ENCODE measurements at places on chromosomes 4 and X.

GRCh38 chr4:147981305-147981704, 249.4 kb downstream of the ARHGAP10 start:
- DNase-seq: no peak

- no peak for DNase-seq
Observed at GRCh38 chrX:68490644-68491043, 8.2 kb upstream of the YIPF6 start.

- DNase-seq: no peak
Observed at GRCh38 chrX:16310326-16310725, 143.0 kb downstream of the MAGEB17 start.

- DNase-seq: no peak
Observed at GRCh38 chr4:25939330-25939729, 25.3 kb downstream of the SMIM20 start.

GRCh38 chr4:185219551-185220344, 10.3 kb downstream of the SNX25 start:
- DNase-seq: no peak

DNA sequence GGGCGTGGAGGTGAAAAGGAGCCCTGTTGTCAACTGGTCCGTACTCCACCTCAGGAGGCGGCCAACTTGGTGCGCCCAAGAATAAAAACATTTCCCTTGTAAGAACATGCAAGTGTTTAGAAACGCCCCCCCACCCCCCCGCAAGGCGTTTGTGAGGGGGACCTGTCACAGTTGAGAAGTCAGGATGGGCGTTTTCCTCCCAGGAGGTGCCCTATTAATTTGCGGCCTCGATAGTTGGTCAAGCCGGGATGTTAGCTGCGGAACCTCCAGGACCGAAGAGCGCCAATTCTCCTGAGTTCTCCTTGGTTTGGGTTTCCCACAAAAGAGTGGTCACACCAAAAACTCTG, 651 bp upstream of the SAP30 start:
- no peak for DNase-seq

GRCh38 chrX:149124526-149125108, 380.5 kb downstream of the IDS start:
- DNase-seq: no peak

DNA sequence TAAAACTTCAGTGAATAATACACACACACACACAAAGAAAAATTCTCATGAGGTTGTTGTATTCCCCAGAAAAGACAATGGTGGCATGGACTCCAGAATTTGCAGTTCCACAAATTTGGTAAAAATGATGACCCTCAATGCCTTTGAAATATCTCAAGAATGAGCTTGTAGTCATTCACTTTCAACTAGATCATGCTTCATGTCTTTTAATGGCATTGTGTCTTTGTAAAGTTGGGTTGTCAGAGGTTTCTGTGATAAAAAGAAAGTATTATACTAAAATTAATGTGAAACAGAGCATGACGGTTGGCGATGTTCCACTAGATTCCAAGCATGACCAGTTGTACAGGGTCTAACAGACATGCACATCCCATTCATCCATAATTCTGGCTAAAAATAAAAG, 685.0 kb upstream of the FRG1 start:
- DNase-seq: no peak

DNA sequence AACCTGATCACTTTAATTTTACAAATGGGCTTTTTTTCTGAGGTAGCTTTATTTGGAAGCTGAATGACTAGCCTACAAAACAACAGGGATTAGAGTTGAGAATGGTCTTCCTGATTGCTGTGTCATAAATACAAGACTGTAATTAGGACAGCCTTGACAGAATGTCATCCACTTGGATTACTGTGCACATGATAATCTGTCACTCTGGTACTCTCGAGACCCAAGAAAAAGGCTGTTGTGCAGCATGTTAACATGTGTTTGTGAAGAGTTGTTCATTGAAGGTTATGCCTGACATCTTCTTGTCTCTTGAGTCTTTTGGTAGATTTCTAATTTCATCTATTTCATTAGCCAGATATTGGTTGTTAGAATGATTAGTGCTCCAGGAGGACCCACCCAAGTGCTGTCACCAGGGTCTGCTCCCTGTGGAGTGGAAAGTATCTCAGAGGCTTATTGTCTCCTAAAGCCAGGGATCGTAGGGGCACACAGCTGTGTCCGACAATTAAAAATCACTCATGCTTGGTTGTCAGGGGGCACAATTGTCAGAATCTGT, 212.2 kb upstream of the GPRIN3 start:
- no peak for DNase-seq

GRCh38 chrX:107691024-107691448, 62.7 kb downstream of the PRPS1 start:
- no peak for DNase-seq

- no peak for DNase-seq
Observed at GRCh38 chrX:1334854-1335253, 1.7 kb upstream of the IL3RA start.

- DNase-seq: no peak
Observed at GRCh38 chrX:140948827-140949226, 53.6 kb upstream of the SPANXB1 start.

- DNase-seq: peak; percentile 47
Observed at GRCh38 chr4:143514497-143514896, 995 bp downstream of the SMARCA5 start.

GRCh38 chr4:118718511-118719170, 33.4 kb downstream of the METTL14 start:
- no peak for DNase-seq

- DNase-seq: no peak
Observed at GRCh38 chr4:56129431-56129861, 180.7 kb downstream of the CEP135 start.

- no peak for DNase-seq
Observed at GRCh38 chr4:69322055-69322454, 41.8 kb downstream of the UGT2B28 start.

GRCh38 chr4:70158576-70158975, 4.5 kb downstream of the PRR27 start:
- no peak for DNase-seq

DNA sequence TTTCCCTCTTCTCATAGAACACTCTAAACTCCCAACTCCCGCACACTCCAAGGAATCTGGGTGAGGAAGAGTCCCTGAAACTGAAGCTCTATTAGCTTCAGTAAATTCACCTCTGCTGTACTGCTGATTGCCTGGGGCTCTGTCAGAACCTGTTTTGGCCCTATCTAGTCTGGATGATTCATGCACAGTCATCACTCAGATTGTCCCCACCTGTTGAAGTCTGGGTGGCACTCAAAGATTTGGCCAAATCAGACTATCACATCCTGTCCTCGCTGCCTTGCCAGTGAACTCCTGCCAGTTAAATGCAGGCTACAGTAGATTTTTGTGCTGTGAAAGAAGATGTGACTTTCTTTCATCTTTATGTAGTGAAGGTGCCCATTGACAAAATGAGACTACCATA, 63.5 kb upstream of the EMCN start:
- peak; percentile 80 for DNase-seq

DNA sequence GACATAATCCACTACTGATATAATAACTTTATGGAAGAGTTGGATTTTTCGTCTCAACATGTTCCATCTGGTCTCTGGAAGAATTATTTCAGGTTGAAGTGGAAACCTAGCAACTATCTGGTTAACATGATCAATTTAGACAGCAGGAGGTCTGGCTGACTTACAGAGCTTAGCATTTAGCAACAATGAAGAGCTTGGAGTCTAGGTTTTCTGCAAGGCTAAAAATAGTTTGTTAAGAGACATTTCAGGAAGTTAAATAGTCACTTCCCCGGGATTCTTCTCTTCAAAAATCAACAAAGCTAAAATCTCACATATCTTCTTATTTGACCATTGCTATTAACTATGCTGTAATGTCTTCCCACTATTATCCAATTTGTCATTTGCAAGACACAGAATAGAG, 418.6 kb upstream of the DIPK2B start:
- DNase-seq: no peak

DNA sequence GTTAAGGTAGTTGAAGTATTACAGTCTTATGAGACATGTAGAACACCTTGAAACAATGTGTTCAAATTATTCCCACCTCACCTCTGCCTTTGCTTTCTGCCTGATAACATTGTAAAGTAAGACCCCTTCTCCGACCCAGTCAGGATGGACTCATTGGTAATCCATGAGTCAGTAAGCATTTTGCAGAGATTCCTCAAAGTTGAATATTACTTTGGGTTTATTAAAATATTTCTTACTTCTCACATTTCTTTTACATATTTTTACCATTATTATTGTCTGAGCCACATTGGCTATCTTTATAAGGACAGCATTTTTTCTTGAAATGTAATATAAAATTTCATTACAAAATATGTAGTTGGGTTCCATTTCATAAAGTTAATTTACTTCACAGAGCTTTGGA, 201.6 kb downstream of the BMPR1B start:
- DNase-seq: no peak

DNA sequence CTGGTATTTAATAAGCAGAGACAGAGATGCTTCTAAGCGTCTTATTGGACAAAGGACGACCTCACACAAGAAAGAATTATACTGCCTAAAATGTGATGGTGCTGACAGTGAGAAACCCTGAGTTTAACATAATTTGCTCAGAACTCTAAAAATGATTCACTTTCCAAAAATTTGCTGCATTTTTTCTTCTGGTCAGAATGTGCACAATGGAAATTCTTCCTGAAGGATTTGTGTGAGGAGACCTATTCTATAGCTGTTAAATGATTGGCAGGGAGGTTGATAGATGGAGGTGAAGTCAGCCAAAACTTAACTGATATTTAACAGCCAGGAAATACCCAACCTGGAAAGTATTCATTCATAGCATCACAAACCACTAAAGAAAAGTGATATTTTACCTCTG, 1.7 kb downstream of the MAGEC3 start:
- no peak for DNase-seq

DNA sequence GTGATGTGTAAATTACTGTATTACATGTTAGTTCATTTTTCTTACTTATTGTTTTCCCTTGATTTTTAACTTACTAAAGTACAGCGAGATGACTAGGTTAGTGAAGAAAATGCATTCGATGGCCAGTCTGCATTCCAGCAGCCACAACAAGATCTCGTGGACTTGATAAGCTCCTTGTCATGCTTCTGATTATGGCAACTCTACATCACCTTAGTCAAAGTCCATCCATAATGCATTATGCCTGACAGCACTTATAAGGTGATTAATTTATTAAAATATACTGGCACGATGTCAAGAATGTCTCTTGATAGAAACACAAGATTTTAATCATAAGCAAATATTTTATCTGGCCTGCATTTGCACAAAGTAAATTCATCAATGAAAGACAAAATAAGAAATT, 109.9 kb upstream of the NAP1L5 start:
- no peak for DNase-seq

GRCh38 chr4:102335616-102336015, 9.7 kb downstream of the SLC39A8 start:
- no peak for DNase-seq

DNA sequence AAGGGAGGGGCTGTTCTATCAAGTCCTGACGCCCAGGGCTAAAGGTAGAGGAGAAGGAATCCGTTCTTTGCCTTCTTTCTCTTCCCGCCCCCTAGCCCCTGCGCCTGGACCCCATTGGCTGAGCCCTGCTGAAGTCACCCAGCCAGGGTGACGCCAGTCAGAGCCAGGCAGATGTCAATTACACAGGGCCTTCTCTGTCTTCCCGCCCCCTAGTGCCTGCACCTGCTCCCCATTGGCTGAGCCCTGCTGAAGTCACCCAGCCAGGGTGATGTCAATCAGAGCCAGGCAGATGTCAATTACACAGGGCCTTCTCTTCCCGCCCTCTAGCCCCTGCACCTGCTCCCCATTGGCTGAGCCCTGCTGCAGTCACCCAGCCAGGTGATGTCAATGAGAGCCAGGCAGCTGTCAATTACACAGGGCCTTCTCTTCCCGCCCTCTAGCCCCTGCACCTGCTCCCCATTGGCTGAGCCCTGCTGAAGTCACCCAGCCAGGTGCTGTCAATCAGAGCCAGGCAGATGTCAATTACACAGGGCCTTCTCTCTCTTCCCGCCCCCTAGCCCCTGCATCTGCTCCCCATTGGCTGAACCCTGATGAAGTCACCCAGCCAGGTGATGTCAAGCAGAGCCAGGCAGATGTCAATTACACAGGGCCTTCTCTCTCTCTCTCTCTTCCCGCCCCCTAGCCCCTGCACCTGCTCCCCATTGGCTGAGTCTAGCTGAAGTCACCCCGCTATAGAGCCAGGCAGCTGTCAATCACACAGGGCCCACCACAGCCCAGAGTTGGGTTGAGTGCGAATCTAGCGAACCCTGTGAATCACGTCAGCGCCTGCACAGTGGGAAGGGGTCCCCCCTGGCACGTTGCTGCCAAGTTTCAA, 46.4 kb downstream of the ASMT start:
- peak; percentile 51 for DNase-seq

GRCh38 chr4:128355305-128355704, 67.7 kb upstream of the PGRMC2 start:
- DNase-seq: no peak

DNA sequence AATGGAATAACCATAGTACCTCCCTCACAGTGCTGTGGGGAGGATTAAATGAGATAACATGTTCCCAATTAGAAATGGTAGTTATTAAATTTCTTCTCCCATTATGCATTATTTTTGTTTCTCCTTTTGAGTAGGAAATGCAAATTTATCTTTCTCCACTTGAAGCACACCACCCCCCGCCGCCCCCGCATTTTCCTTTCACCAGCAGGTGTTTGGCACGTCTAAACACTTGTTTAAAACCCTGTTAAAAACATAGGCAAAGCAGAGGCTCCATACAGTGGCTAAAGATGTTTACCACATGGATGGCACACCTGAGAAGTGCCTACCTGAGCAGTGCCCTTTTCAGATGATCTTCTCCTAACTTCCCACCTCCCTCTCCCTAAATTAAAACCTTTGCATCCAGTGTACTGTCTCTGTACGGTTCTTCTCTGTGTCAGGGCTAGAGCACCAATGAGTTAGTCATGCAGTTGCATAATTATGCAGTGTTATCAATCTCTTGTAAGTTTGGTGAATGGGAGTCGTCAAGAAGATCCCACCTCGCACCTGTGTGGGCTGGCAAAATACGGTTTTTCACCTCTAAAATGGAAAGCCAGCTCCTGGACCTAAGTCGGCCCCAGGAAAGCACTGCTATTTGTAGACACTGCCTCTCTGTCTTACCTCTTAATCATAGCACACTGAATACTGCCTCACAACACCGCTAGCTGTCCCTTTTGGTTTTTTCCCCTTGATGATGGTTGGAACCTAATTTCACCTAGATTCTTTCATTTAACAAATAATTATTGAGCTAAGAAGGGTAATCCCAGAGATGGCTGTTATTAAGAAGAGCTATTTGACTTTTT, 122.0 kb downstream of the CT47B1 start:
- DNase-seq: no peak

DNA sequence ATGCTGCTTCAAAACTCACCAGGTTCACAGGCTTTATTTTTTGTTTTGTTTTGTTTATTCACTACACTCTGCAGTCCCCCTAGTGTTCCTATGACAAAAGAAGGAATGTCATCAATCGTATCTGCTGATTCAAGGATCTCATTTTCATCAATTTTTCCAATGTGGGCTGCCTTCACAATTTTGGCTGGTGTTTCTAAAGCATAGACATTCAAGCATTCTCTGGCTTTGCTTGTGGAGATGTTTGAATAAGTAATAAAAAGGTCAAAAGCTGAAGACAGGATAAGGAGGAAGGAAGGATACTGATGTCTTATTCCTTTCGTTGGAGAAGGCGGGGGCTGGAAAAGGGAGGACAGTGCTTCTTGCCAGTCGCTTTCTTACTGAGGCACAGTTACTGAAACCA, 12.2 kb upstream of the KCNIP4 start:
- no peak for DNase-seq
